ENCODE measurements at places on chromosomes 7 and 10.

DNA sequence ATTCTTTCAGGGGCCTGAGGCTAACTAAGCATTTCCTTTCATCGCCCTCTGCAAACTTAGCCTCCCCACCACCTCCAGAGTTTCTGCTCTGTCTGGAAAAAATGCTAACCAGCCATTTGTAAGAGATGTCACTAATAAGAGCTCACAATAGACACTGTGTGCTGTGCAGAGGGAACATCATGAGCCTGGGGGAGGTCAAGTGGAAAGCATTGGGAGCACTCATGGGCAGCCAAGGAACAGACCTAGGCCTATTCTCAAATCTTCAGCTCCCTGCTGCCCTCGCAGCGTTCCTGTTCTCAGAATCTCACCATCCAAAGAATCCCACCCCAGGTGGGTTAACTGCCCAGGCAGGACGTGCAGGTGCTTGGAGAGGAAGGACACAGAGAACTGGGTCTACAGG lies 27.1 kb upstream of the GPAM start:
- DNase-seq: no peak

- DNase-seq: no peak
These were observed 37.4 kb downstream of the VTI1A start for GRCh38 chr10:112484399-112484798.

GRCh38 chr7:153081496-153081895 lies 321.9 kb downstream of the ACTR3B start:
- peak; percentile 65 for DNase-seq

DNA sequence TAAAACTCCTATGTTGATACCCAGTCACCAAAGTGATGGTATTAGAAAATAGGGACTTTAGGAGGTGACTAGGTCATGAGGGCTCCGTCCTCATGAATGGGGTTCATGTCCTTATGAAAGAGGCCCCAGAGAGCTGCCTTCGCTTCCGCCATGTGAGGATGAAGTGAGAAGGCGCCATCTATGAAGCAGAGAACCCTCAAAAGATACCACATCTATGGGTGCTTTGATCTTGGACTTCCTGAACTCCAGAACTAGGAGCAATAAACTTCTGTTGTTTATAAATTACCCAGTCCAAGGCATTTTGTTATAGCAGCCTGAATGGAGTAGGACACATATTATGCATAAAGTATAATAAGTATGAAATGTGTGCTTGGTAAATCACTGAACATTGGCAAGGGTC lies 8.1 kb upstream of the PDSS1 start:
- DNase-seq: no peak

GRCh38 chr10:85596389-85596788 lies 770.2 kb downstream of the GRID1 start:
- no peak for DNase-seq

DNA sequence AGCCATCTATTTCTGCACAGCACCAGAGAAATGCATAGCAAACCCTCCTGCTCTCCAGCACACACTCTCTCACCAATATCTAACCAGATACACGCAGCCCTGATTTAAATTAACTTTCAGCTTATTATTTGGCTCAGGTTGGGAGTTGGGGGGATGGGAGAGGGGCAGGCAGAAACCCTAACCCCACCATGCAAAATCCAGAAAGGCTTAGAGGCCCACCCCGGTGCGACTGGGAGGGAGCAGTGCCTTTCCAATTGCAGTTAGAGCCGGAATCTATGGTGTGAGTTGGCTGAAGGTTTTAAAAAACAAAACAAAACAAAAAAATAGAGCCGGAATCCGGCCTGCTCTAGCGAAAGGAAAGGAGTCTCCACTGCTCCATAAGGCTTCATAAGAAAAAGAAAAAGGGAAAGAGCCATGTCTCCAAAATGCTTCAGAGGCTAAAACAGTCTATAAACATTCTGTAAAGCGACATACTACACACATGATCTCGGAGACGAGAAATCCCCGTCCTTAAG lies 2.9 kb downstream of the IGF2BP3 start:
- DNase-seq: peak; percentile 46

GRCh38 chr10:80202934-80203834 lies 2.2 kb downstream of the ANXA11 start:
- DNase-seq: no peak

DNA sequence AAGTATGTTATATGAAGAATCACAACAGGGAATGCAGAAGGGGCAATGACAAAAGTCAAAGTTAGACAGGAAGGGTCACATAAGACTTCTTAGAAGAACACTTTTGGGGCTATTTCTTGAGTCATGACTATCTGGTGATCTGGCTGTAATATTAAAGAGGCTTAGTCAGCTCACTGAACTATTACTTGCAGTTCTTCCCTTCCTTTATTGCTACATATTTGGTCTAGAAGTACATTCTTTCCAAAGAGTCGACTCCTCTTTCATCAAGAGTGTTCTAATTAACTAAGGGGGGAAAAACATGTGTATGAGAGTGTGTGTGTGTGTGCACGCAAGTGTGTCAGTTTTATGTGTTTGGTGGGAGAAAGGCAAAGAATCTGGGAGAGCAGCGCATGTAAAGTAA lies 247.3 kb upstream of the LRRTM3 start:
- DNase-seq: no peak

- no peak for DNase-seq
These were observed 40.8 kb upstream of the KMT2E start for GRCh38 chr7:104973227-104973626.

DNA sequence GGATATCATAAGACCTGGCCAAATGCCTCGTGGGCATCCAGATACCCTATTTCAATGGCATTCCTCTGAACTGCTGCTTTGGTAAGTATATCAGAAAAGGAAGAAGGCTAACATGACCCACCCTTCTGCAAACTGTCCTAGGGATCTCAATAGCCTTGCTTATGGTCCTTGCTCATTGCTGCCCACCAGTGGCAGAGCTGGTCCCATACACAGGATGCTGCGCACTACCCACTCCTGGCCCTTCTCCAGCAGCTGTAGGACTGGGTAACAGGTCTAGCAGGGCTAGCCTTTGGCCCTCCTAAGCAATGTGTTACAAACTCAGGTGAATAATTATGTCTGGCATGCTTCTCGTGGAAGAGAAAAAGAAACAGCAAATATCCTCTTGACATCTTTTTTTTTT lies 72.5 kb downstream of the C10orf90 start:
- peak; percentile 11 for DNase-seq

DNA sequence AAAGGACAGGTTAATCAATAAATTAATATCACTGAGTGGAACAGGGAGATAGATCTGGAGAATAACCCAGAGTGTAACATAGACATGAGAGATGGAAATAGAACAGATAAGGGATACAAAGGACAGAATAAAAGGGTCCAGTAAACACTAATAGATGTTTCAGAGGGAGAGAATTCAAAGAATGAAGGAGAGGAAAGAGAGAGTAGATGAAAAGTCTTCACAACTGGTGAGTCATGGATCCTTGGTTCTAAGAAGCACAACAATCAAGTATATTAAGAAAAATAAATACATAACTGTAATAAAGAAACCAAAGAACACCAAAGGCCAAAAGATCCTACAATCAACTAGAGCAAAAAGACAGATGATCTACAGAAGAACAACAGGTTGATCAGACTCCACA lies 66.3 kb downstream of the BEND7 start:
- no peak for DNase-seq

- no peak for DNase-seq
These were observed 57.1 kb upstream of the PCGF5 start for GRCh38 chr10:91163269-91163868.

DNA sequence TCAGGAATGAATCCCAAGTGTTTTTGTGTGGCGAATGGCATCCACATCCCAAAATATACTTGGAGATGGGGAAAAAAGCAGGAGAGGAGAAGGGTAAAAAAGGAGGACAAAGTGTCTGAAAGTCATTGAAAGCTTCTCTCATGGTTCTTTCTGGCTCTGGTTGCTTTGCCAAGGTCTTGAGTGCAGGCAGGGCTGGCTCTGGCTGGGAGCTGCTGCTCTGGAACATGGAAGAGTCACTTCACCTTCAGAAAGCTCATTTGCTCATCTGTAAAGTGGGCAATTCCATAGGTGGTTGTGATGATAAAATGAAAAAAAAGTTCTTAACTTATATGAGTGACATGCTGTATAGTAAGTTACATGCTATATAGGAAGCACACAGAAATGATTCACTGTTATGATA lies 2.9 kb upstream of the PRSS2 start:
- DNase-seq: no peak

DNA sequence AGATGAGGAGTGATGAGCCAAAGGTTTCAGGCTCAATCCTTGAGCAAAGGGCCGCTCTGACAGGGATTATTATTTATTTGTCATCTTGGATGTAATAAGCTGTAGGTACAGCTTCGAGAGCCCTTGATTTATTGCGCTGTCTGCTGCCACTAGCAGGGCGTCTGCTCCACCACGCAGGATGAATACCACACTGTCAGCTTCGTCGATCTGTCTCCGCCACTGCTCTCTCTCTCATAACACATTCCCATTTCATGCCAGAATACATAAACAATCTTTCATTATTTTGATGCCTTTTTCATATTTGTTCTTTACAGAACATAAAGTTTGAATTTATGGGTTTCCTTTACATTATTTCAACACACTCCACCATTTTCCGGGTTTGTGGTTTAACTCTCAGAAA lies 276.6 kb downstream of the LRMDA start:
- no peak for DNase-seq
